ENCODE measurements at places on chromosomes 12 and 14. TPM values are rescaled to one million over a fixed set of nuclear protein-coding genes. Genes with fewer than 3 reads are reported as not detected.

The EEF1AKMT3 gene
- 3.3 TPM for total RNA-seq

The ASCL1 gene
- total RNA-seq, result not detected

DNA sequence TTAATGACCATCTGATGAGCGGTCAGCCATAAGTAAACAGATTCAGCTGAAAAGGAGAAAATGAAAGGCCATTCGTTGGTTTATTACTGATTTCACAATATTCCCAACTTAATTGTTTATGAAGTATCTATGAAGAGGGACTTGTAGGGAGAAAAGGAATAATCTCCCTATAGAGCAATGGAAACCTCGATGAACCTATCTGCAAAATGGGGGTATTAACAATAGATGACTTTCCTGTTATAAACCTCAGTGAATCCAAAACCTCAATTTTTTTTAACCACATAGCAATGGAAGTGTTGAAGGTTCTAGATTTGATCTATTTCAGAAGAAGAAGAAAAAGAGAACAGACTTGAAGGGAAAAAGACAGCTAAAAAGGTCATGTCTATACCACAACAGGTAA, 2.0 kb downstream of the WIF1 start:
- no peak for DNase-seq

GRCh38 chr14:50000380-50001150, 107.7 kb downstream of the ARF6 start:
- DNase-seq, result no peak

DNA sequence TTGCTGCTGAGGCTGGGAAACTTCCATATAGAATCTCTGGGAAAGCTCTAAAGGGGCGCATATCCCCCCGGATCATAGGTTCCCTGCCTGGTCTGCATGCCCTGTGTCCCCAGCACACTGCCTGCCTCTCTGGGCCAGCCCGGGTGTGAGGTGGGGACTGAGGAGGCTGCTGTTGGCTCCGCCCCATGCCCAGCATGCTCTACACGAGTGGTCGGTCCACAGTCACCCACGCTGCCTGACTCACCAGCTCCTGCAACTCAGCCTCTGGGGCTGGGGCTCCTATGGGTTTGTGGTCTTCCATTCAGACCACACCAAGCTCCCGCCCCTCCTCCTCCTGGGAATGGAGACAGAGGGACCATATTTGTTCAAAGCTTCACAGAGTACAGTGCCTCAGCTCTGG, 88.5 kb upstream of the ANO2 start:
- no peak for DNase-seq

GRCh38 chr14:65817011-65817410, 404.5 kb downstream of the FUT8 start:
- DNase-seq, result no peak

DNA sequence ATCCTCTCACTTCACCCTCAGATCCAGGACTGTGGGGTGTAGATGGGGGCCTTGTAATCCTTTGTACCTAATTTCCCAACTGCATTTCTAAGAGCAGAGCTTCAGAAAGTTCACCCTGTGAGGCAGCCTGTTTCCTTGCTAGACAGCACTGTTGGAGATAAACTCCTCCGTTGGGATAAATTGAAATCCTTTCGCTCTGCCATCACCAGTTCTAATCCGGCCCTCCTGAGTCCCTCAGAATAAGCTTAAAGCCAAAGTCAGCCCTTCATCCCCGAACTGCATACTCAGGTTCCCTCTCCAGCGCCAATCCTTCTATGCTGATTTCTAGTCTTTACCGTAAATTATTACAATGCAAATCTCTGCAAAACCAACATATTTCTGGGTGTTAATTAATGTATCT, 114.7 kb downstream of the PRMT8 start:
- DNase-seq, result no peak

Measured in glutamatergic neuron (in vitro differentiated cells).